Inflammatory macrophage treated with lipopolysaccharide for 1 hour (primary cell): ENCODE measurements at places on chromosomes 12 and 14.

- no peak for DNase-seq
Observed at GRCh38 chr12:85796001-85796400, 40.2 kb downstream of the RASSF9 start.

DNA sequence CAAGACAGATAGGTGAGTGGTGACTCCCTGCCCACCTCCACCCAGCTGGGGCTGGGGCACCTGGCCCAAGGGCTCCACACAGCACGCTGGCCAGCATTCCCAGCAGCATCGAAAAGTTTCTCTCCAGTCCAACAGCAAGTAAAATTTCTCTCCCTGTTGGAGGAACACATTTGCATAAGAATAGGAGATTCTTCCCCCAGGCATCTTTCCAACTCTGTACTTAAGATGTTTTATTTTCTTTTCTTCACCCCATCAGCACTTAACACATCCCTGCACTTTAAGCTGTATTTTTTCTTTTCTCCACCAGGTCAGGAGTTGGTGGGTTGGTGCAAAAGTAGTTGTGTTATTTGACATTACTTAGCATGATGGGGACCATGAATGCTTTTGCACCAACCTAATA is 47.2 kb downstream of the OR9K2 start:
- no peak for DNase-seq

DNA sequence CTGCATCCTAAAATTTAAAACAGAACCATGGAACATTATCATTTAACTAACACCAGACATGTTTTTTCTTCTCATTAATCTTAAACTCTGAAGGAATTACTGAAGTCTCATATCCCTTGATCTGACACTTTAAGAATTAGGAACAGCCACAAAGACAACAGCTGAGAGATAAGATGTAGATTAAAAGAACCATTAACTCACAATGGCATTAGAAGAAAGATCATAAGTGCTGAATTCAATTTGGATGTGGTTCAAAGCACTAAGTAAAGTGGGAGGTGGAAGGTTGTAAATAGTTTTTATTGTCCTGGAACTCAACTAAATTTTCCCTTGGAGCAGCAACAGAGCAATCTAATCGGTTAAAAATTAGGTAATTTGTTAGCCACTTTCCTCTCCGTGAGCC is 199.0 kb upstream of the ATP2B1 start:
- DNase-seq, result no peak

GRCh38 chr14:93941293-93941910 is 14.3 kb downstream of the FAM181A start:
- DNase-seq, result no peak

DNA sequence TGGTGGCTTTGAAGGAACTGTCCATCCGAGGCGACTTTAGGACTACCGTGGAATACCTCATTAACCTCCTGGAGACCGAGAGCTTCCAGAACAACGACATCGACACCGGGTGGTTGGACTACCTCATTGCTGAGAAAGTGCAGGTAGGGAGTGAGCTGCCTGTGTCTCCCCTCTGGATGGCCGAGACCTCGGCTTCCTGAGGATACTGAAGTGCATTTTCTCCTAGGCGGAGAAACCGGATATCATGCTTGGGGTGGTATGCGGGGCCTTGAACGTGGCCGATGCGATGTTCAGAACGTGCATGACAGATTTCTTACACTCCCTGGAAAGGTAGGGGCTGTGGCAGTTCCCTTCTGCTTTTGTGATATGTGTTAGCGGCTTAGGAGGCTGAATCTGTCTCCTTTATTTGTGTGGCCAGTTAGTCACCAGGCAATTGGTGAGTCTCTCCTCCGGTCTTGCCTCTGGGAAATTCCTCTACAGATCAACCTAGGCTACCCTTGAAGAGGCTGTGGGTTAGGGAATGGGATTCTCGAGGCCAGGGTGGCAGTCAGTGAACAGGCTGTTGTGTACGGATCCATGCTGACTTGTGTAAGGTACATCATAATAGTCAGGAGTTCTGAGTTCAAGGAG is 75.3 kb downstream of the ACACB start:
- DNase-seq, result no peak

DNA sequence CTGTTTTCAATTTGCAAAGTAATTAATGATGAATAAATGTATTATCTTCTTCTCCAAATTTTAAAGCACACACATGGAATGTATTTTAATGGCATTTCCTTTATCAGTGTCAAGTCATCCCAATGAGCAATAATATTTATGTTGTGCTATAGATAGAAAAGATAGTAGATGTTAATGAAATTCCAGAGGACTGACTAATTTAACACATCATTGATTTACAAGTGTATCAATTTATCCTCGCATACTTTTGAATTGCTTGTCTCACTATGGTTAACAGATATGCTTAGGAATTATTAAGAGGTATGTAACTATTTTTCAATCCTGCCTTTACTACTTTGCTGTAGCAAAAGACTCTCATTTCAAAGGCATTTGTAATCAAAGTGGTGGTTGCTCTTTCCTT is 842.9 kb downstream of the SLC6A15 start:
- DNase-seq, result no peak

DNA sequence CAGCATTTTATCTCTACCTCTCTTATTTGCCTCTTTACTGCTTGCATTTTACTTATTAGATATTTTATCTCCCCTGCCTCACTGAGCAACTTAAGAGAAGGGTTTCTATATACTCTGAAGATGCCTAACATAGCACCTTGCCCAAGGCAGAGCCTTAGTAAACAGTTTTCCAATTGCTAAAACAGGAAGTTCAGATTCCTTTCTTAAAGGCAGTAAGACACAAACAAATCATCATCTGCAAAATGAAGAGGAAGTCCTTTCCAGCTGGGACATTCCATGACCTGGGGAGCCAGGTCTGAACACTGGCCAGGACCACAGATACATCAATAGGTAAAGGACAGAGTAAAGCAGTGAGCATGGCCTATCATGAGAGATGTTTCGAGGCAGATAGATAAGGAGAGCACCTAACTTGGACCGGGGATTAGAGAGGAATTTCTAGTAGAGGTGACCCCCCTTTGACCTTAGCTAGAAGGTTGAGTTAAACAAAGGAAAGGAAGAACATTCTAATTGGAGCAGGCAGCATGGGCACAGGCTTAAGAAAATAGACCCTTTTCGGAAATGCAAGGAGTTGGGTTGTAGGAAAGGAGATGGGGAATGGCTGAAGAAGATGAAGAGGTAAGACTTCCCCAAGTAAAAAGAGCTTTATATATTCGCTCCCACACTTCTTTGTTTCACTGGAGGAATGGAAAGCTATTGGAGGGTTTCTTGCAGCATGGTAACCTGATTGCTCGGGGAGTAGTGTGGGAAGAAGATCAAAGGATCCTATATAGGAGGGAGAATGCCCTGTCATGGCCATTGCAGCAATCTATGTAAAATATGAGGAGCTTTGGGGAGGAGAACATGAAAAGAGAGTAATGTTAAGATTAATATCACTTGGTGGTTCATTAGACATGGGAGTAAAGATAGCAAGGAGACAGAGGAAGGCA is 94.8 kb downstream of the PHLDA1 start:
- DNase-seq, result peak; percentile 26

DNA sequence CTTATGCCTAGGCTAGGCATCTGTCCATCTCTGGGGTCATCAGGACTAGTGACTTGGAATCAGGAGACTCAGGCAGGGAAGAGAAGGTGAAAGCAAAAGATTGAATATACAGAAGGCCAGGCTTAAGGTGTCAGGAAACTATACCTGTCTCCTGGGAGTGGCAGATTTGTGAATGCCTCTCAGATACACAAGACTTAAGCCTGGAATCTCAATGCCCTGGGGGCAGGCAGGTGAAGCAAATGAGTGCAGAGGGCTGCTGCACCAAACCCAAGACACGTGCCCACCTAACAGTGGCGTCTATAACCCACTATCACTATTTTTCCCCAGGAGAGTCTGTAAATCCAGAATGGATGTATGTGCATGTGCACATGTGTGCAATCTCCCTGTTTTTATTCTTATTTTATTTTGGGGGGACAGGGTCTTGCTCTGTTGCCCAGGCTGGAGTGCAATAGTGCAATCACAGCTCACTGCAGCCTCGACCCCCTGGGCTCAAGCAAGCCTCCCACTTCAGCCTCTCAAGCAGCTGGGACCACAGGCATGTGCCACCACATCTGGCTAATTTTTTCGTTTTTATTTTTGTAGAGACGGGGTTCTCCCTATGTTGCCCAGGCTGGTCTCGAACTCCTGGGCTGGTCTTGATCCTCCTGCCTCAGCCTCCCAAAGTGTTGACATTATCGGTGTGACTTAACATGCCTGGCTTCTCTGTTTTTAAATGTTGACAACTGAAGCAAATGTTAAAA is 31.9 kb upstream of the FOS start:
- no peak for DNase-seq

DNA sequence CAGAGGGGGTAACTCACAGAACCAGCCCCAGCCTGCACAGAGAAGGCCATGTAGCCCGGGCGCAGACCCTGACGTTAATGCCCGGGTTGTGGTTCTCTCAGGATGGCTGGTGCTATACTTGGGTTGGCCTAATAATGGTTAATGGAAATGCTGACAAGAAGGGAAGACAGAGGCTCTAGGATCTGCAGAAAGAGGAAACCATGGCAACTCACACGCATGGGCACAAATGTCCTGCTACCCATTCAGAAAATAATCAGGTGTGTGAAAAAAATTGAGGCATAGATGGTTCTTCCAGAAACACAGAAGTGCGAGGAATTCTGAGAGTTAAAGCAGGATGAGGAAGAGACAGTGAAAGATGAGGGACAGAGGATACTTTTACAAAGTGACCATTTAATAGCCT is 33.8 kb downstream of the APPL2 start:
- no peak for DNase-seq

- peak; percentile 21 for DNase-seq
Observed at GRCh38 chr14:30906752-30907658, 32.6 kb downstream of the COCH start.

DNA sequence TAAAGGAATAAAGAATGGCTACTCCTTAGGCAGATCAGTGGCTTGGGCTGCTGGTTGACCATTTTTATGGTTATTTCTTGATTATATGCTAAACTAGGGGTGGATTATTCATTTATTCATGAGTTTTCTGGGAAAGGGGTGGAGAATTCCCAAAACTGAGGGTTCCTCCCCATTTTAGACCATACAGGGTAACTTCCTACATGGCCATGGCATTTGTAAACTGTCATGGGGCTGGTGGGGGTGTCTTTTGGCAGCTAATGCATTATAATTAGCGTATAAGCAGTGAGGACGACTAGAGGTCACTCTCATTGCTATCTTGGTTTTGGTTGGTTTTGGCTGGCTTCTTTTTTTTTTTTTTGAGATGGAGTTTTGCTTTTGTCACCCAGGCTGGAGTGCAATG is 25.6 kb upstream of the JPH4 start:
- DNase-seq, result no peak

DNA sequence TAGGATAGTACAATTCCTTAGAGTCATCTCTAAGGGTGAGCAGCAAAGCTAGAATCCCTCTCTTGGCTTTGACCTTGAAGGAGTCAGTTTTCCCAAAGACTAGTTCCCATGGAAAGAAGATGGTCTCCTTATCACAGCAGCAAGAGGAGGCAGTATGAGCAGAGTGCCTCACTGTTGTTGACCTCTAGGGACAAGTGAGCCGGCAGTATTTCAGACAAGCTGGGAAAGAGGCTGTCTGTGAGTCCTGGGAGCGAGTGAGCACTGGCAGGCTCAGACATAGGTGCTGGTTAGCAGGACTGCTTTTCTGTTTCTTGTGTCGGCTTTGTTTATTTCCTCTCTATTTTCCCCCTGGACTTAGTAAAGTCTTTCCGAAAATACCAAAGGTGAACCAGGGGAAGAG is 60.7 kb downstream of the NTF3 start:
- no peak for DNase-seq

GRCh38 chr12:89355243-89356068 is 3.2 kb upstream of the DUSP6 start:
- DNase-seq, result no peak

DNA sequence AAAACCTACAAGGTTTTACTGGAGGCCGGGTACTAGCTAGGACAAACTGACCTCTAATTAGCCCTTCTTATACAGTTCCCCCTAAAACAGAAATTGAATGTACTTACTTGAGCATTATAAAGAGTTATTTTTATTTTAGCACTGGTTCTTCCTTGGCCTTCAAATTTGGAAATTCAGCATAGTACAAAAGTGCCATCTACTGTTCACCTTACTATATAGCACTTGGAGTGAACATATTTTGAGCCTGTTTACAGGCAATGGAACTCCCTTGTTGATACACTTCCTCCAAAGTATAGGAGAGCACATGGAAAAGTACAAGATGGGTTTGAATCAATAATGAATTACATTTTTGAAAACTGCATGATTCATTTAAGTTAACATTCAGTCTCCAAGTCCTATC is 3.9 kb upstream of the POC1B start:
- DNase-seq, result peak; percentile 49

- DNase-seq, result peak; percentile 79
Observed at GRCh38 chr12:110743571-110744093, 941 bp upstream of the PPP1CC start.

- no peak for DNase-seq
Observed at GRCh38 chr12:5884285-5884684, 60.8 kb downstream of the ANO2 start.

GRCh38 chr14:99602054-99602787 is 1.8 kb downstream of the CCDC85C start:
- DNase-seq, result peak; percentile 44

GRCh38 chr12:57047981-57048380 is 1.9 kb downstream of the MYO1A start:
- no peak for DNase-seq

GRCh38 chr12:18899678-18900317 is 161.9 kb downstream of the CAPZA3 start:
- DNase-seq, result no peak

- peak; percentile 14 for DNase-seq
Observed at GRCh38 chr14:30874120-30874998, at the start of gene COCH. Gene COCH, plus strand, starts transcription at chr14:30874559. Its CDS starts 380 bp downstream, at chr14:30874939.

- DNase-seq, result no peak
Observed at GRCh38 chr12:26152507-26153102, 27.8 kb upstream of the BHLHE41 start.

- DNase-seq, result no peak
Observed at GRCh38 chr14:71165121-71166031, 258.1 kb downstream of the PCNX1 start.

DNA sequence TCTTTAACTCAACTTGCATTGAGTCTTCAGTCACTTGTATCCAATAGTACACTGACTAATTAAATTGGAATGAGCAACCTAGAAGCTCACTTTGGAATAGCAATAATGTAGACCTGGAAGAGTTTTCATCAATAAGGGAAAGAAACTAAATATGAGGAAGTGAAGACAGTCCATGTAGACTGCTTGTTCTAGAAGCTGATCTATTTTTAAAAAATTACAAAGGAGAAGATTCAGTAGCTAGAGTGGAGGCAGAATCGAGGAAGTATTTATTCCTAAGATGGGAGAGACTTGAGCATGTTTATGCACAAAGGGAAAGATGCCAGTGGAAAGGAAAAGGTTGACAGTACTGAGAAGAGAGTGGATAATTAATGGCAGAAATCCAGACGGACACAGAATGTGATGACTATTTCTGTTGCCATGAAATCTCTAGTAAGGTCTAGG is 156.3 kb upstream of the PDE3A start:
- DNase-seq, result peak; percentile 23
